ENCODE measurements at places on chromosomes 6 and 20.

- DNase-seq: no peak
Measured at GRCh38 chr6:88074791-88075190, 27.1 kb downstream of the SPACA1 start.

DNA sequence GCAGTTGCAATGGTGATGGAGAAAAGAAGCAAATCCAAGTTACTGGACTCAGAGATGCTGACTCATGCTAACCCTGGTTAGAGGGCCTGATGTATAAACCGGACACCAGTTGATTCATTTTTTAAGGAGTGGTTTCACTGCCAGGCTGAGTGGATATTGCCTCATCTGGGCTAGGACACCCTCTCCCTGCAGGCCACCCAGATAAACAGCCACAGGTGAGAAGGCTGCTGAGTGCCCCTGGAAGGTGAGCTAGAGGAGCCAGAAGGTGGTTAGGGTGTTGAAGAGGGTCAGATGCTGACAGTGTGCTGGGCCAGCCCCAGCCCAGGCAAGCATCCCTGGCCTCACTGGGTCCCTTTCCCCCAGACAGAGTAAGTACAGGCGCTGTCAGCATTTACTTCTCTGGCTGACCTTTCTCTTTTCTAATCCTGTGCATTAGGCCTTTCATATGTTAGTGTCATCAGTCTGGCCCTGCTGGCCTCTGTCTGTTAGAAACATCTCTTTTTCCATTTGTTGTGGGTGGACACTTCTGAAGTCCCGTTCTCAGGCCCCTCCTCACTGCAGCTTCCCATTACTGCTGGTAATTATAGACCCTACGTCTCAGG is 13.5 kb downstream of the EPB41L1 start:
- DNase-seq: no peak

DNA sequence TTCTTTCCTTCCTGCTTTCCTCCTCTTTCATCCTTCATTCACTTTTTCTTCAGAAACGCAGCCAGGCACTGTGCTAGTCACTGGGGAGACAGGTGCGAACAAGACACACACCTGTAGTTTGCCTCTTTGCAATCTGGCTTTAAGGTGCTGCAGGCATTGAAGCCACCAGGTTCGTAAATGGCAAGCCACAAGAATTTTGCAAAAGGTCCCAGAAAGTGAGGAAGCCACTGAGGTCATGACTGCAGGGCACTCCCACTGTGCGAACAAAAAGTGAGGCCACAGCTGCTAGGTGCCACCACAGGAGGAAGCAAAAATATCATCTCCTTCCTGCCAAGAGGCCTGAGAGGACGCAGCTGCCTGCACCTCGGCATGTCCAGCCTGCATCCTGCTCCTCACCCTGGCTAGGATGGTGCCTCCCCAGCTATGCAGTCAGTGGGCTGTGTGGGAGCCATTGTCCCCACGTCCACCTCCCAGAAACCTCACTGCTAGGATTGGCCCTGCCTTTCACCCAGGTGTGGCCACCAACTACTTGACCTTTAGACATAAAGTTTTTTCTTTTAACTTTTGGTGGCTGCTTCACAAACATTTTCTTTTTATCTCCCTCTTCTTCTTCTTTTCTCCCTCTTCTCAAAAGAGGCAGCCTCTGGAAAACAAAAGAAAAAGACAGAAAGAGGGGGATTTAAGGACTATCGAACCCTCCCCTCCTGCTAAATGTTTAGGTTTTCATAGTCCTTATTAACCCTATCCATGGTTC is 230.8 kb downstream of the BCAS1 start:
- peak; percentile 46 for DNase-seq

DNA sequence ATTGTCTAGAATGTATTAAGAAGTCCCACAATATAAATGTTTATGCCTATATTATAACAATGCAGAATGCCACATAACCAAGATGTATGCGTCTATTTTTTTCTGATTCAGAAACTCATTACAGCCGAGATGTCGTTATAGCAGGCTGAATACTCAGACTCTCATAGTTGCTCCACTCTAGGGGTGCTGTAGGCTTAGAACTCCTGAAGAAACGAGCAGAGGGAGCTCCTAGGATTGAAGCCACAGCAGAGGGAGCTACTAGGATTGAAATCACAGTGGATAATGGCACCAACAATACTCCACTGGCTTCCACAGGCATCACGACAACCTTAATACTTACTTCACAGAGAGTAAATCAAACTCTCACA is 208.9 kb downstream of the KIF16B start:
- DNase-seq: no peak

GRCh38 chr20:6767536-6768227 is at the start of gene BMP2:
Gene BMP2 (plus strand): TSS chr20:6767686. CDS start chr20:6770127, 2,441 bp downstream.
- DNase-seq: no peak

DNA sequence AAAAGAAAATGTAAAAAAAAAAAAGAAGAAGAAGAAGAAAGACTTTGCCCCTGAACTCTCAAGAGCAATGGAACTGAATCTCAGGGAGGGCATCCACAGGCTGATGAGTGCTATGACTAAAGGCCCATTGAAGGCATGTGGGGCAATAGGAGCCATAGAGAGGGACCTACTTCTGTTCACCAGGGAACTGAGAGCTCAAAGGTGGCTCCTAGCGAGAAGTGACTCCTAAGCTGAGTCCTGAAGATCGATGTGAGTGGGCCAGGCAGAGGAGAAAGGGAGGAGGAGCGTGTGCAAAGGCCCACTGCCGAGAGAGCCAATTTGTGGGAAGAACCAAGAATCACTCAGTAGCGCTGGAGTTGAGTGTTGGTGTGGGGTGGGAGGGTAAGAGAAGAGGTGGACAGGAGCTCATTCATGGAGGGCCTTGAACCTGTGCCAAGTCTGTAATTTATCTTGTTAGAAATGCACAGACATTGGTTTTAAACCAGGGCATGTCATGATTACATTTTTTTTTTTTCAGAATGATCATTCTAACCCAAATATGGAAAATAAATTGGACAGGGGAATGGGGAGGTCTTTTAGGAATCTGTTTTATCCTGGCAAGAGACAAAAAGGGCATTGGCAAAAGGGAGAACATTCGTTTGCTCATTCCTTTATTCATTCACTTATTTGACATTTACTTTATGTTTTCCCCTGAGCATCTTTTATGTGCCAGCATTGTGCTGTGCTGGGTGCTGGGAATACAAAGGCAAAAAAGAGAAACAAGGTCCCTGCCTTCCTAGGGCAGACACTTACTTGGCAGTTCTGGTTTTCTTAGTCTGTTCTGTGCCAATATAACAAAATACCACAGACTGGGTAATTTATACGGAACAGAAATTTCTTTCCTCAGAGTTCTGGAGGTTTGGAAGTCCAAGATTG is 67.4 kb upstream of the DSP start:
- DNase-seq: no peak

- no peak for DNase-seq
Measured at GRCh38 chr20:709991-710779, 34.6 kb upstream of the SCRT2 start.

DNA sequence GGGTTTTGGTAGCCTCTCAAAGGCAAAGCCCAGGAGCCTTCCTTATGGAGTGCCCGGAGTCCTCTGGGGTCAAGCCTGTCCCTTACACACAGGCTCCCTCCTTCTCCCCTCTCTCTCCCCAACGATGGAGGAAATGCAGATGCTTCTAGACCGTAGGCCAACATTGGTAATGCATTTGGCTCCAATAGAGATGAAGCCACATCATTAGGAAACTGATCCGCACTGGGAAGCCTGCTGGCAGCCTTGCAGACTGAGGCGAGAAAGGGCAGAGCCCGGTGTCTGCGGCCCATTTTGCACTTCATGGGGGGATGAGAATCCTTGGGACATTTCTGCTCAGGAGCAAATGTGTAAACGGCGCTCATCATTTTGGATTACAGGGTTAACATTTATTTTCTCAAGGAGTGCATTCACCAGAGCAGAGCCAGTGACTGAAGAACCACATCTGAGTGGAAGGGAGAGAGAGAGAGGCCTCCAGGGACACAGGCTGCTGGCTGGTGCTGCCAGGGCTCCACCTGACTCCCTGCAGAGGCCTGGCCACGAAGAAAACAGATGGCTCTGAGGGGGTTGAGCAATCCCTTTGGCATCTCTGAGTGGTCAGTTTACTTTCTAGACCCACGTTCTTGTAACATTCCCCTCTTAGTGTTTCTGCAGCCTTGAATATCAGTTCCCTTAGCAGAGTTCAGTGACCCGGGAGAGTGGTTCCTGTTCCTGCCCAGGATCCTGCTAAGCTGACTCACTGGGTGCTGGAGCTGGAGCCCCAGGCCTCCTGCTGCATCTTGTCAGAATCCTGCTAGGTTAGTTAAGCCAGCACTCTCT is 4.4 kb upstream of the CST3 start:
- DNase-seq: no peak

GRCh38 chr6:39377539-39377950 is 55.0 kb upstream of the KCNK16 start:
- DNase-seq: no peak

GRCh38 chr6:109183109-109183650 is 87.9 kb downstream of the CEP57L1 start:
- DNase-seq: no peak

DNA sequence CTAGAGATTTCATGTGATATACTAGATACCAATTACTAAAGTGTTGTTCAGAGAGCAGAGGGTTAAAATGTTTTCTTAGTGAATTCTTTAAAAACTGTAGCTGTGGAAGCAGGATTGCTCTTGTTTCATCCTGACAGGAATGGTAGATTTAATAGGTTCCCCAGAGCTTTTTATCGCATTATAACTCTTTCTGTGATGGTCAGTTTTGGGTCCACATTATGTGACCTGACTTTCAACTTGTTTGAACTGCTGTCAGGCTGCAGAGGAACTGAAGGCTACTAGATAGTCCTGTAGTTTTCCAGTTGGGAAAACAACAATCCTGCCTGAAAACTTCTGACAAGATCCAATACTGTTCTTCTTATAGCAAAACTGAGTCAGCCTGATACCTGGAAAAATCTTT is 329.3 kb upstream of the FLRT3 start:
- no peak for DNase-seq

DNA sequence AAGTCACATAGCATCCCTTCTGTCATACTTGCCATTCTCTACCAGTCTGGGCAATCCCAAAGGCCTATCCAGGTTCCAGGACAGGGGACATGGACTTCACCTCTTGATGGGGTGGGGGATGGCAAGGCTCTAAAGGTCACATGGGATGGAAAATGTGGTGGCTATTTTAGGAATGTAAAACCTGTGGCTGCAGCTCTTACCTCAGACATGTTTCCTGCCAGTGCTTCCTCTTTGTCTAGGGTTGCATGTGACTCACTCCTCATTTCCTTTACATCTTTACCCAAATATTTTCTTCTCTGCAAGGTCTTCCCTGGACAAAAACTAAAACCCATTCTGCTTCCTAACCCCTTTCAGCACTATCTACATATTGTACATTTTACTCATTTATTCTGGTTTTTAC is 135.7 kb downstream of the BTBD3 start:
- DNase-seq: no peak

DNA sequence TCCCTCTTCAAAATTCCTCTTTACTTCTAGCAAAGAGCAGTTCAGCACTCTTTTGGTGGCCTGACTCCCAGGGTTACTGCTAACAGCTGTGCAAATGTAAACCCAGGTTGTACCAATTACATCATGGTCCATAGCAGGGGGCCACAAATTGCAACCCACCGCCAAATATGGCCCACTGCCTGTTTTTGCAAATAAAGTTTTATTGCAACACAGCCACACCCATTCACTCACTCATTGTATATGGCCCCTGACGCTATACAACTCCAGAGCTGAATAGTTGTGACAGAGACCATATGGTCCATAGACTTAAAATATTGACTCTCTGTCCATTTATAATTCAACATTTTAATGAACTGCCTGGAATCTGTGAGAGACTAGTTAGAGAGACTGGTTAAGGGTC is 233.4 kb downstream of the NFATC2 start:
- DNase-seq: no peak

GRCh38 chr20:59777331-59777725 is 156.1 kb downstream of the SYCP2 start:
- DNase-seq: no peak

DNA sequence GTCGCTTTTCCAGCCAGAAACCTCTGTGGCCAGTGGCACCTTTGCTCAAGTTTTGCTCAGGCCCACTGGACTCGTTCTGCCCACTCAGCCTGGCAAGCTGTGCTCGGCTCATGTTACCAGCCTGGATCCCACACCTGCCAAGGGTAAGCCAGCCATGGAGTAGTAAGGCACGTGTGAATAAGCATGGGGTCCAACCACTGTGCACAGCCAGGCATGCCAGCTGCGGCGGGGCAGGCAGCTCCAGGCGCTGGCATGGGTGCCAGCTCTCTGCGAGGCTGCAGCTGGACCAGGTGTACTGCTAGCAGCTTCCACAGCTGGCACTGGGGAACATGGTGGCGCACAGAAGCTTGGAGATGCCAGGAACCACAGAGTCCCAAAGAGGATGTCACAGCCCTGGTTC is 32.1 kb upstream of the PDYN start:
- no peak for DNase-seq

- DNase-seq: peak; percentile 46
Measured at GRCh38 chr20:35284267-35284991, at the start of gene EIF6. Gene EIF6 (minus strand): TSS chr20:35284772. CDS start chr20:35284487, 285 bp downstream.

DNA sequence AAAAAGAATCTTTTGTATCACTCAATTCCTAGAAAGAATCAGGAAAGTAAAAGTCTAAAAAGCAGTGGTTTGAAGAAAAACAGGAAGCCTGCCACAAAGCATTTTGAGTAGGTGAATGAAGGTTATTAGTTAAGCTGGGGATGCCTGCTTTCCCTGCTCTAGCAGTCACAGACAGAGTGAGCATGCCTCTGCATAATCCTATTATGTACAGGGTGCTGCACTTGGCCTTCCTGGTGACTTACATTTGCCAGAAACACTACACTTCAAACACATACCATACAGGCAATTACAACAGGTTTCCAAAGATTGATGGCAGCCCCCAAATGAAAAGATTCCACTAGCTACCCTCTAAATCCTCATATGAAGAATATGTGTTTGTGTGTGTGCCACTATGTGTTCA is 130.8 kb downstream of the TPBG start:
- DNase-seq: no peak

DNA sequence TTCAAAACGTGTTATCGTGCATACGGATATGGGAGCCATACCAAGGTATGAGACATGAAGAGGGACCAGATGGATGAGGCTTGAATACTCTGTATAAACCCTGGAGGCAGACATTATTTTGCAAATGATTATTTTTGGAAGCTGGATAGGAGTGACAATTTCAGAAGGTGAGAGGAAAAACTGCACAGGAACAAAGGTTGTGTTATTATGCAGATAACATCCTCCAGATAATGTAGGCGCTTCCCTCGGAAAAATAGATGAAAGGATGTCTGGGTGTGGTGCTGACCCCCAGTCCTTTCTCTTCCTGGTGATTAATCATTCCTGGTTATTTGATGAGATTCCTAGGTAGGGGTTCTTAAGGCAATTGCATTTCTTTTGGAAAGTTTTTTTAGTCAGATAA is 36.4 kb upstream of the CD83 start:
- no peak for DNase-seq

GRCh38 chr6:112743323-112743722 is 396.2 kb downstream of the RFPL4B start:
- no peak for DNase-seq

DNA sequence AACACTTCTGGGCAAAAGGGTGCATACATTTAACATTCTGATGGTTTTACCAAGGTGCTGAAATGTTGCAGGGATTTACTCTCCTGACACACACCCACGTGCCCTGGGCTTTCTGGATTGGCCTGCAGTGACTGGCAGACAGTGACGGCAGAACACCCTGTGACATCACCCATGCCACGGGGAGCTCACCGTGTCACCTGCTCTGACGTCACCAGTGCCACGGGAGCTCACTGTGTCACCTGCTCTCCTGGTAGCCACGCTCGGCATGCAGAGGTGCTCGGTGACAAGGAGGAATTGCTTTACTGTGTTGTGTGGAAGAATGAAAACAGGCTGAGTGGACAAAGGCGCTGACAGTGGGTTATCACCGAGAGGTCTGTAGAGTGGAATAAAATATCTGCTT is 99.3 kb downstream of the RAMACL start:
- no peak for DNase-seq
